T-helper 9 cell (primary cell): ENCODE measurements at places on chromosomes 2 and 18.

GRCh38 chr2:222671259-222672067 lies at the start of gene MOGAT1:
Gene MOGAT1 (plus strand): TSS chr2:222671658. CDS start chr2:222671786, 128 bp downstream.
- no peak for DNase-seq

DNA sequence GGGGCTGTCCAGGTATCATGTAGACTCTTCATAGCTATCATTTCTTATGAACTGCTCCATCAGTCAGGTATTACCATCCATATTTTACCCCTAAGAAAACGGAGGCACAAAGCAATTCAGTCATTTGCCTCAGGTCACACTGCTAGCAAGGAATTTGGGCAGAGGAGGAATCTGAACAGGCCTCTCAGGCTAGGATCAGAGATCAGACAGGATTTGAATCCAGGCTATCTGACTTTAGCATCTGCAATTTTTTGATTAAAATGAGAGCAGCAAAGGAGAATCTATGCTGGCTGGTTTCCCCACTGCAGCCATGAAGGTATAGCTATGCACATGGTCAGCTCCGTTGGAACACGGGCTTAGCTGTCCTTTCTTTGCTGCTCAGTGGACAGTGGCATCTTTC lies 60.1 kb downstream of the TACR1 start:
- no peak for DNase-seq

DNA sequence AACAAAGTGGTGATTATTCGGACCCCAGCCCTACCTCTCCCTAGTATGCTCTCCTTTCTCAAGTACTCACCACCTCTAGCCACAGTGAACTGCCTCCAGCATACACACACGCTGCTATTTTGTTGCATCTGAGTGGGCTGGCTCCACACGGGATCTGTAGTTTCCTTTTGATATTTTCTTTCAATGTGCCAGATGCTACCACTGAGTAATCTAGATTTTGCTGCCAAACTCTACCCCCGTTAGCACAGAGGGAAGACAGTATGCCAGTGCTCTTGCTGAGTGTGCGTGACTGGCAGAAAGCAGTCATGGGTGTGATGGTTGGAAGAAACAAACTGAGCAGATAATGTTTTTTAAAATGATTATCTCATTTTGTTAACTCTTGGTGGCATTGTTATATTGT lies 11.6 kb downstream of the CFLAR start:
- DNase-seq = no peak

- no peak for DNase-seq
Measured at GRCh38 chr2:142423603-142424002, 292.8 kb upstream of the LRP1B start.

GRCh38 chr2:217079165-217079564 lies 219.3 kb upstream of the TNP1 start:
- DNase-seq = no peak

DNA sequence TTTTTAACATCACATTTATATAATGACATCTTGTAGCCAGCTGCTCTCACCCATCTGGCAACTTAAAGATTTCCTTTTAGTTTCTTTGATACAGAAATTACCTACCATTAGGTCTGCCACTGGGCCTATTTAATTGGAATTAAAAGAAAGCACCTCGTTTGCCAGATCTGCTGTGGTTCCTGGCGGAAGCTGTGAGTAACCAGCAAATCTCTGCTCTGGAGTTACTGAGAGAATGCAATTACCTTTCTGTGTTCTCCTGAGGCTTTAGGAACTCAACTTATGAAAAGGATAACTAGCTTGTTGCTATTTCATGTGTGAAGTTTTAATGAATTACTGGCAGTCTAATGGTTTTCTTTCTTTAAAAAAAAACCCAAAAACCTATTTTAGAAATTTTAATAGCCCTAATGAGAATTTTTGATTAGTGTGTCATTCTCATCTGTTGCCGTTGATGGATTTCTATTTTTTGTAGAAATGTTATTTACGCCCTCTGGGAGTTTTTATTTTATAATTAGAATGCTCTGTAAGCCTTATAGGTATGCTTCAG lies 69.7 kb upstream of the LYPD6B start:
- DNase-seq = no peak

- no peak for DNase-seq
Measured at GRCh38 chr2:2941205-2941604, 436.4 kb downstream of the EIPR1 start.

GRCh38 chr2:215811409-215812345 lies 201.7 kb downstream of the MREG start:
- no peak for DNase-seq

DNA sequence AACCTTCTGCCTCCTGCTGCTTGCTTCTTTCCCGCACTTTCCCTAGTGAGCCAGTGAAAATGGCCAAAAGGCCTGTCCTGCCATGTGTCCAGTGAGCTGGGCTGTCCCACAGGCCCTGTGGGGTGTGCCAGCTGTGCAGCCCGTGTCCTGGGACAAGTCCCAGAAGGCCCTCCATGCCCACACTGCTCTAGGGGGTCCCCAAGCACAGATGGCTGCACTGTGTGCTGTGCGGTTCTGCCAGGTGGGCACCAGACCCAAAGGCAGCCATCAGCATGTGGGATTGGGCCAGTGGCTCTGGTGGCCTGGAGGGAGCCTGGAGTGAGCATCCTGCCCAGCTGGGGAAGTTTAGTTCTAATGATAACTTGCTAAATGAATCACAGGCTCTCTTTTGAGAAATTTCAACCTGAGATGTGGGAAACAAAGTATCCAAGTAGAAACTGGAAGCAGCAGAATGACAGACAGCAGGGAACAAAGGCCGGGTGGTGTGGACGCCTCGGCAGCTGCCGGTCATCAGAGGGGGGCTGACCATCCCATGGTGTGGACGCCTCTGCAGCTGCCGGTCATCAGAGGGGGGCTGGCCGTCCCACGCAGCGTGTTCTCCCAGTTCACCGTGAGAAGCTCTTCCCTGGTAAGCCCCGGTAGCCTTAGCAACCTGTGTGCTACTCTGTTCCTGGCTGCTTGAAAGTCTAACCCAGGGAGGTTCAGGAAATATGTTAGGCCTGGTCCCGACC lies 9.9 kb upstream of the CNDP2 start:
- no peak for DNase-seq

GRCh38 chr2:40642237-40642636 lies 190.3 kb upstream of the SLC8A1 start:
- no peak for DNase-seq

DNA sequence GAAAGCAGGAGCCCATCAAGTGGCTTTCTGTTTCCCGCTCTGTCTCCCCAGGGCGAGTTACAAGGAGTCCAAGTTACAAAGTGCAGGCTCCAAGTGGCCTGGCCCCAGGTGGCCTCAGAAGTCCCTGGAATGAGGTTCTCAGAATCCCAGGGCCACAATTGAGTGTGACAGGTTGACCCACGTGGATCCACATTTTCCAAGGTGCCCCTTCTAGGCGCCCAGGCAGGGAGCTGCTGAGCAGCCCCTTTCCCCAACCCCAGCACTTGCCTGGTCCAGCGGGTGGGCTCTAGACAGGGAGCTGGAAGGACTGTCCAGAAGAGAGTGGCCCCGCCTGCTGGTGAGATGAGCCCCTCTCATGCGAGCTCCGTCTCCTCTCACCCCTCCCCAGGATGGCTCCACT lies 253.4 kb downstream of the CYP26B1 start:
- DNase-seq = no peak

DNA sequence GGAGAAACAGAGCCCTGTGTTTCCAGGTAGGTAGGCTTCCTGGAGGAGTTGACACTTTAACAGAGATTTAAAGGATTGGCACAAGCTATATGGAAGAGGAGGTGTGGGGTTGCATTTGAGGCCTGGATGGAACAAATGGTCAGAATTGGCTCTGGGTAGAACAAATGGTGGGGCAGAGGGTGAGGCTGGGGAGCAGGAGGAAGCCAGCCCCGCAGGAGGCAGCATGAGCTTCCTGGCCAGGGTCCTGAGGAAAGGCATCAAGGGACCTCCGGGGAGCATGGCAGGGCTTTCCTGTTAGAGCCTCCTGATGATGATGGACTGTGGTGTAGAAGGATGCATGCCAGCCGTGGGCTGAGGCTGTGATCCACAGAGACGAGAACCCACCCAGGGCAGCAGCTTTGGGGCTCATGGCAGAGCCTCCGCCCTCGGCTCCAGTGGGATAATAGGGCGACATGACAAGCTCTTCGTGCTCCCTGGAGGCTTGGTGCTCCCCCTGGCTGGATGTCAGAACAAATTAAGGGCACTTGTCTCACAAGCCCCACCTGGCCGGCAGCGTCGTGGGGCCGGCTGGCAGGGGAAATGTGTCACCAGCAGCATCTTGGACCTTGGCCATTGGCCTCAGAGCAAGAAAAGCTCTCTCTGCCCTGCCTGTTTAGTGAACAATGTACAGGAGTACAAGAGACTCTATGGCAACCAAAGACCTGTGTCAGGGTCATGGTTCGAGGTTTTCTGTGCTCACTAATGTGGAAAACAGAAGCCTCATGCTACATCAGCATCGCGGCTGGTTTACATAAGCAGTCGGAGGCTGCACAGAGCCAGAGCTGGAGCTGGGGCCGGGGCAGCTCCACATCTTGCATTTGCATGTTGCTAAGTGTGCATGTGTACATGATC lies 153.5 kb downstream of the MYCN start:
- no peak for DNase-seq

DNA sequence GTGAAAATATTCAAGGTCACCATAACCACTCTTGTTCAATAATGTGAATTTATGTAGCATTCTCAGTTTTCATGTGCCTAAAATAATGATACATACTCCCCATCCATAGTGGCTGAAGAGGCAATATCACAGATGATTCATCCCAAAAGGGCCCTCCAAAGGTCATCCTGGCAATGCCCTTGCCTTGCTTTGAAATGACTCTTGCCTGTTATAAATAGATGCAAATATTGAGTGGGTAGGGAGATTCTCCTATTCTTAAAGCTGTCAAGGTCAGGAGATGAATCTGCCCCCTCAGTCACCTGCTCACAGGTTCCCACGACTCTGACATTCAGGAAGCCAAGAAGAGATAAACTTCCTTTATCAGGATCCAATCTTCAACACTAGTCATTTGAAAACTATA lies 490.5 kb downstream of the TNS1 start:
- DNase-seq = no peak

GRCh38 chr2:222445227-222445626 lies 20.9 kb downstream of the SGPP2 start:
- no peak for DNase-seq

DNA sequence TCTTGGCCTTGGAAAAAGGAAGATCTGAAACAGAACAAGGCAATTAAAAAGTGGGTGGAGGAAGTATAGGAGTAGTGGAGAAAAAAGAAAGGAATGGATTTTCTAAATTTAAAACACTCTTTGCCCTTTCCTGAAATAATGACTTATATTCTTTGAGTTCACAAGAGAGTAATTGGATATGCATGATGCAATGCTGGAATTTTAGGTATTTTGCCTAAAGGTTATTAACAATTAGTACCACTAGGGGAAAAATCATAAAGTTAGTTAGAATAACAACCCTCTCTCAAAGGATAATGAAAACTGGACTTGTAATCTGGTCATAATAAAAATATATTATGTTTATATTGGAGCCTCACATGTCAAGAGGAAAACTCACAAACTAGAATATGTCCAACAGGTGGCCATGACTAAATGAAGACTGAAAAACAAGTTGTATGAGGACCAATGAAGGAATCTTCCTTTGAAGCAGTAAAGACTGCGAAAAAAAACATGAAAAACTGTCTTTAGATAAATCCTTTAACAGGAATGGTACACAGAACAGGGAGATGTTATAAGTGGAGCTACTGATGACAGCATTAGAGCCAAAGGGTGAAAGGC lies 281.8 kb downstream of the NCKAP5 start:
- no peak for DNase-seq

DNA sequence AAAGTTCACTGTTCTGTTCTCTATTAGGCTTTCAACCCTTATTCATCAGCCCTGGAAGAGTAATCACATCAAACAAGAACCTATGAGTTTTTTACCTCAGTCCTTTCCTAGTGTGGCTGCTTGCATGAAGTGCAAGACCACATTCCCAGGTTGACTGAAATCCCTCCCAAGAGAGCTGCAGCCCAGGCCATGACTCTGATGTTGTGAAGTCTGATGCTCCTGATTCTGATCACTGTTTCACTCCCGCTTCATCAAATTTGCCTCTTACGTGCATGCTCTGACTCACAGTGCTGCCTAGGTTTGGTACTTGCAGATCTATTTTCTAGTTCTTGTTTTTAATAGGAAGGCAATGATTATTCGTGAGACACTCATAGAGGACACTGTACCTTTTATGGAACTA lies 58.2 kb upstream of the DSEL start:
- DNase-seq = no peak

- DNase-seq = no peak
Measured at GRCh38 chr2:66840321-66841002, 405.5 kb downstream of the MEIS1 start.

DNA sequence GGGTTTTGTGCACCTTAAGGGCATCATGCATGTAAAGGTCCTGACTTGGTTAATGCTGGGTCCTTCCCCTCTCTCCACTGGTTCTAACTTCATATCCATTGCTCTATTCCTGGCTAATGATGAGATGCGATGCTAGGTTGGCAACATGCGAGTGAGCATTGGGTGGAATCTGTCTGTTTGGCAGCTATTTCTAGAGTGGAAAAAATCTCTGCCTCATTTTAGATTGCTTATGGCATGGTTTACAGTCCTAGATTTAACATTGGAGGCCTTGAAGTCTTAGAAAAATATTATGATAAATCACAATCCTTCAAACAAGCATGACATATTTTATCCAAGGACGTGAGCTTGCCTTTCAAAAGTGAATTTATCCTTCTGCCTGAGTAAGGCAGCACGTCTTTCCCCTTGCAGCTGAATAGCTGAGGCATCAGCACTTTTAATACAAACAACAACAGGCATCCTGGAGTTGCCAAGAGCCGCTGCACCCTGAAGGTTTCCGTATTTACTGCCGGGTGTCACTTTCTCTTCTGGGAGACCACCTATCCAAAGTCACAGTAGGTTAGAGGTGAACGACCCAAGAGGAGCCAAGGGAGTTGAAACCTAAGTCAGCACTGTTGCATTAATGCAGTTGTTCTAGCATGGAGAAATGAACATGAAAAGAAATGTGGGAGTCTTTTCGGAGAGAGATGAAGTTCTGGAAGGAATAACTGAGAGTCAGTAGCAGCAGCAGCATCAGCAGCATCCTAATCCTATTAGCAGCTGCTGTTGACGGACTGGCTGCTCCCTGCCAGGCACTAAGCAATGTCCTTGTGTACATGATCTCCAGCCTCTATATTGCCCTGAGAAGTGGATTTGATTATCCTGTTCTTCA lies 78.4 kb downstream of the MAPK4 start:
- no peak for DNase-seq

DNA sequence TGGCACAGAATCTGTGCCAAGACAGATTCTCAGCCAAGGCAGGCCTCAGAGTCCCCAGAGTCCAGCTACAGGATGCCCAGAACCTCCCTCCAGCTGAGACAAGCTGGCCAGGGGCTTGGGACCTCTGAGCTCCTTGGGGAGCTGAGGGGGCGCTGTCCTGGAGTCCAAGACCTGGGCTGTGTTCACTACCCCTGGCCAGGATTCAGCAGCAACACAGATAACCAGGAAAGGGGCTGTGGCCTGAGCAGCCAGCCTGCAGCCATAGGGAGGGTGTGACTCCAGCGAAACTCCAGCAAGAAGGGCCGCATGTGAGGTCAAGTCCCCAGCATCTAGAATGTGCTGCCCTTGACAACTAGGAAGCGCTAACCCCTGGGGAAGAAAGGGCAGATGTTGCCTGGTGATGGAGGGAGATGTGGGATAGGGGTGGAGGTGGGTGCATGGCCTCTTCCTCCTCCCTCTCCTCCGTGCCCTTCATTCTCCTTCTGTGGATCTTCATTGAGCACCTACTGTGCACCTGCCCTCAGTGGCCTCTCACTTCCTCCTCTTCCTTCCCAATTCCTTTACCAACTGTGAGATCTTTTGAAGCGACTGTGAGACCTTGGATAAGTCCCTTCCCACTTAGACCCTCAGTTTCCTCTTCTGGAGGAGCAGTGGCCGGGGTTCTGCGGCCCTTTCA lies 7.7 kb upstream of the ARID5A start:
- no peak for DNase-seq

GRCh38 chr2:19649142-19649541 lies 252.6 kb downstream of the TTC32 start:
- no peak for DNase-seq
